ENCODE measurements at places on chromosomes 11 and 22.

DNA sequence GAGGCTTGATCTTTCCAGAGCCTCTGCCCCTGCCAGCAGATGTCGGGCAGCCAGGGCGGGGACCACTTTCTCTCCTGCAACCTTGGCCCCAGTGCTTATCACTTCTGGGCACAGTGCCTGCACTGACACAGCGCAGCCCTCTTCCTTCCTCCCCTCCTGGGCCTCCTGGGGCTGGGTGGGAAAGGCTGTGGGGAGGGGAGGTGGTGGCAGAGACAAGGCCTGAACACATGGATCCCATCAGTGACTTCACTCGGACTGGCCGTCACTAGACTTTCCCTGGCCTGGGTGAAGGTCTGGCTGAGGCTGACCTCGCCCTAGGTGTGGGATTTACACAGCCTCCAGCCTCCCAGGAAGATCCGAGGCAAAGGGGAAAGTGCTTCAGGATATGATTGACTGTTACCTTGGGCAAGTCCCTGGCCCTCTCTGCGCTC, 68.1 kb downstream of the LRRC32 start:
- DNase-seq: no peak

GRCh38 chr11:8321876-8322275, 58.2 kb upstream of the LMO1 start:
- no peak for DNase-seq

- no peak for DNase-seq
Measured at GRCh38 chr11:32874132-32874531, 18.5 kb upstream of the QSER1 start.

GRCh38 chr11:123654566-123655081, at the start of gene SCN3B:
SCN3B (minus strand) TSS chr11:123654624; CDS start chr11:123653801, 823 bp downstream.
- peak; percentile 51 for DNase-seq

- no peak for DNase-seq
Measured at GRCh38 chr11:78011301-78011700, 11.8 kb downstream of the KCTD14 start.

GRCh38 chr11:32430568-32431381, 4.6 kb downstream of the WT1 start:
- DNase-seq: no peak

DNA sequence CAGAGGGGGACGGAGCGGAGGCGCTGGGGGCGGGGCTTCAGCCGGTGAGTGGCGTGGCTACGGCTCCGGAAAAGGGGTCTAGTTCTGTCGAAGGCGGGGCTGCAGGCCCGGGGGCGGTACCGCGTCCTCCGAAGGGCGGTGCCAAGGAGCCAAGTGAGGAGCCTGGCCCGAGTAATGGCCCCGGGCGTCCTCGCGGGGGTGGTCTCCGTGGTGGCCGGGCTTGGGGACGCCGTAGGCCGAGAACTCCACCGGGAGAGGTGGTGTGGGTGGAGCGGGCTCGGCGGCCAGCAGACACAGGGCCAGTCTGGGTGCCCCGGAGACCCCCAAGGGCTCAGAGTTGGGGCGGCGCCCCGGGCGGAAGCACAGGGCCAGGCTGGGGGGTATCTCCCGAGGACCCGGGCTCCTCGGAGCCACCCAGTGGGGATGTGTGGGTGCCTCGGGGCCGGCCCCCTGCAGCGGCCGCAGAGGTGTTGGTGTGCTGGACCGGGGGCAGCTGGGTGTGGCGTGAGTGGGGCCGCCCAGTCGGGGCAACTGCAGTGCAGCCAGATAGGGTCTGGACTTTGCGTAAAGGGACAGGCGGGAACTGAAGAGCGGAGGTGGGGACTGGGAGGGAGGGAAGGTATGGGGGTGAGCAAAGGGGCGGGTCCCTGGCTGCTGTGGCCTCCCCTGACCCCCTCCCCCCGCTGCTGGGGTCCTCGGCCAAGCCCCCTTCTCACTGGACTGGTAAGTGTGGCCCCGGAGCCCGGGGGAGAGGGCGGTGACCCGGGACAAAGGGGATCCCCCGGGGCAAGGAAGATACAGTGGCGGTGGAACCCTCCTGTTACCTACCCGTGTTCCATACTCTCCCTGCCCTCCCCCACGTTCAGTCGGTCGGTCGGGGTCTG, 838 bp downstream of the FKBP2 start:
- no peak for DNase-seq

DNA sequence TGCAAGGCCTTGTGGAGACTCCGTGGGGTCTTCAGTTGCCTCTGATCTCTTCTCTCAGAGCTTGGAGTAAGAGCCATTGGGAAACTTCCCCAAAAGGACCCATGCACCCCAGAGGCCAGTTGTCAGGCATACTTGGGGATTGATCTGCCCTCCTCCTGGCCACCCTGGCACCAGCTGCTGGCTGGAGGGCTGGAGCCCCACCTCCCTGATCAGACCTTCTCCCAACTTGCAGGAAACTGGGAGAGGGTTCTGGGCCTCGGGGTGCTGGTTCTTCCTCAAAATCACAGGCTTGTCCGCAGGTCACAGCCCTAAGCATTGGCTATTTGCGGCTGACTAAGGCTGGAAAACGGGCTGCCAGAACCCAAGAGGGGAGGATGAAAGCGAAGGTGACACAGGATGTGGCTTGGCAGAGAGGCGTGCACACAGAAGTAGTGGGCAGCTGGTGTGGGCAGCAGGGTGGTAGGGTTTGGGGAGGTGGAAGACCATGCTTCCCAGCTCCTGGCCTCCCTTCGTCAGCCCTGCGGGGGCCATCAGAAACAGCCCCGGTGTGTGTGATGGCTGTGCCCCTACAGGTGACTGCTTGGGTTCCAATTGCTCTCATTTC, 1.3 kb upstream of the DGKZ start:
- peak; percentile 58 for DNase-seq

- no peak for DNase-seq
Measured at GRCh38 chr22:49010901-49011300, 816.8 kb downstream of the BRD1 start.
